ENCODE measurements at places on chromosomes 12 and 14. TPM values are rescaled to one million over a fixed set of nuclear protein-coding genes. Genes with fewer than 3 reads are reported as not detected.

DNA sequence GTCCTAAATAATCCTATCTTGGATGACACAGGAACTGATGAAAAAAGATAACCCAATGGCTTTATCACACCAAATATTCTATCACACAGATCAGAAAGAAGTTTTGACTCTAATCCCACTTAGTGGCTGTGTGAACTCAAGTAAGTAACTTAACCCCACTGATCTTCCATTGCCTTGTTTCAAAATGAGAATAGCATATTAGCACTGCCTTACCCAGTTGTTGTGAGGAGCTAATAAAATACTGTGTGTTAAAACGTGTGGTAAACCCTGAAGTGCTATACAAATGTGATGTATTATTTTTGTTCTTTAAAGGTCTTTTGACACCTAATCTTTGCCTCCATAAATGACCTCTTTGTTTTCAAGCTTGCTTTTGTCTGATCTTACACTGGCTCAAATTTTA is 60.9 kb upstream of the ARID2 start:
- DNase-seq, result no peak

GRCh38 chr14:29273513-29273912 is 506.9 kb downstream of the FOXG1 start:
- DNase-seq, result no peak

GRCh38 chr12:55072083-55072482 is 52.3 kb downstream of the NEUROD4 start:
- DNase-seq, result peak; percentile 53

DNA sequence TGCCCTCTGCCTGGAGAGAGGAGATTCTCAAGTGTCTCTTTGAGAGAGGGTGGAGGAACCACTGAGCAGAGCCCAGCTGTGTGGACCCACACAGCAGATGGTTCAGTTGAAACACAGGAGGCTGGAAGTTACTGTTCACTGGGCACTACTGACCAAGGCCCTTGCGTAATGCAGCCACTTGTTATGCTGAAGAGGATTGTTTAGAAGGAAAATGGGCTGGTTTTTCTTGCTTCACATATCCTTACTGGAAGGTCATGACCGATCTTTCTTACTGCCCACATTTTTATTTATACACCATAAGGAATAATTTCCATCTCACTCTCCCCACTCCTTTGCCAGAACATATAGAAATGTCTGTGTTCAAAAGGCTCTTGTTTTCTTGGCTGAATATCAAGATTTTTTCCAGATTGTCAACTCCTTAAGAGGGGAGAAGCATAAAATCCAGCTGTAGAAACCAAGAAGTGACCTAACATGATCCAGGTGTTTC is 375.1 kb upstream of the DDHD1 start:
- DNase-seq, result no peak

- no peak for DNase-seq
Measured at GRCh38 chr12:68411371-68411770, 79.2 kb upstream of the MDM1 start.

DNA sequence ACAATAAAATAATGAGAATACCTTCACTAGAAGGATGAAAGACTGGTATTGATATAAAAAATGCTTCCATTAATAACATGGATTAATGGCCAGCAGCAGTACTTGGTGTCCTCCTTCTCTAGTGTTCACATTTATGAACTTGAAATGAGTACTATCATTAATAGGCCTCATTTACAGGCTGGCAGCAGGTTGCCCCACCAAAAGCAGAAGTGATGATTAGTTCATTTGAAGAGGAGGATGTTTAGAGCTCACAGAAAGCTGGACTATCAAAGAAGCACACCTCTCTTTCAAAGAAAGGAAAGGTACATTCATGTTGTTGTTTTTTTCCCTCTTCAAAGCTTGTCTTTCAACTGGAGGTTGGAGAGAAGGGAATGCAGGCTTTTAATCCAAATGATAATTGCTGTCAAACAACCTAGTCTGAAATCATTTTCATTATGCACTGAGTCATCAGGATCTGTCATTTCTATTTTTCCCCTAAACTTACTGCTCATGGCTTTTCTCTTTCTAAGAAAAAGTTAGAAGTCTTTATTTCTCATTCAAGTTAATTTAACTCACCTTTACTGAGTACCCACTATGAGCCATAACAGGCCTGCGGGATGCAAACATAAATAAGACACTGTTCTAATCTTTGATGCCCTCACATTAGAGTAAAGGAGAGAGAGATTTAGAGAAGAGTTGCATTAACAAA is 157.9 kb upstream of the GRIP1 start:
- DNase-seq, result no peak

- peak; percentile 43 for DNase-seq
Measured at GRCh38 chr12:52335598-52336262, 14.5 kb upstream of the KRT83 start.

- no peak for DNase-seq
Measured at GRCh38 chr12:64730588-64730969, 28.6 kb downstream of the GNS start.

DNA sequence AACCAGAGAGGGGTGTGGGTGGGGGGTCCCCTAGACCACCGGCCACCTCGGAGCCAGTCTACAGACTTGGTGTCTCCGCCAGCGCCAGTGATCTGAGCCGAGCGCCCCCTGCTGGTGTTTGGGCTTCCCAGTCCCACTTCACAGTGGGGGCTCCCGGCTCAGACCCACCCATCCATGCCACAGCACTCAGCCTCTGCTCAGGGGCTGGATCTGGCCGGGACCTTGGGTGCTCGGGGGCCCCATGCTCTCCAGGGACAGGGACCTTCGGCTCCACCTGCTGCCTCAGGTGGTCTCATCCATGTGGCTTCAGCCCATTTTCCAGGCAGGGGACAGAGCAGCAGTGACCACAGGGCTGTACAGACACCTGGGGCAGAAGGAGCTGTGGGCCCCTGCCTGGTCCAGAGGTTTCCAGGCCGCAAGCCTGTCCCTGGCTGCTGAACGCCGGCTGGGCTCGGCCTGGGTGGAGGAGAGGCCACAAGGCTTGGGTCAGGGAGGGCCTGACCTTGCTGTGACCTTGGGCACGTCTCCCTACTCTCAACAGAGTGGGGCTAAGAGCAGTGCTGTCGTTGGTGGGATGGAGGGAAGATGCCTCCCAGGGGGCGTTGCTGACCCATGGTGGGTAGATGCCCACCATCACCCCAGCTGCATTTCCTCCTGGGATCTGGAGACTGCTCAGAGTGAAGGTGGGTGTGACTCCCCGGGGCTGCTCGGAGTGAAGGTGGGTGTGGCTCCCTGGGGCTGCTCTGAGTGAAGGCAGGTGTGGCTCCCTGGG is 86.3 kb downstream of the KIF26A start:
- no peak for DNase-seq

GRCh38 chr14:76810525-76810924 is 2.2 kb downstream of the ANGEL1 start:
- DNase-seq, result no peak

DNA sequence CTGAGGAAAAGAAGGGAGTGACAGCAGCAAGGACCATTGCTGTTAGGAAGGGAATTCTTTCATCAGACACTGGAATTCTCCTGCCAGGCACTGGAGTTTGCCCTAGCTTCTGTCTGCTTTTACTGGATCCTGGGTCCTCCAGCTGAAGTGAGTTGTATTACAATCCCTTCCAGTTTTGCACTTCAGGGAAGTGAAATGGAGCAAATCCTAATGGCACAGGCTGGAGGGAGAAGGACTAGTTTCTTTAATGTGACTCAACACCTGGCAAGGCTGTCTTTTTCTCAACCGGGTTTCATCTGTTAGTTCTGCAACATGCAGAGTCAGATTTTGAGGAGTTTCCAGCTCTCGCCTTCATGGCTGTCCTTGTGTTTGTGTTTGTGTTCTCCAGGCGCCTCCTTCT is 45.8 kb downstream of the ETV6 start:
- peak; percentile 46 for DNase-seq

GRCh38 chr12:130169256-130169655 is 7.0 kb downstream of the FZD10 start:
- no peak for DNase-seq

- peak; percentile 9 for DNase-seq
Measured at GRCh38 chr12:851913-852312, 97.6 kb downstream of the RAD52 start.

GRCh38 chr12:54680374-54680773 is 32.2 kb upstream of the DCD start:
- peak; percentile 37 for DNase-seq

DNA sequence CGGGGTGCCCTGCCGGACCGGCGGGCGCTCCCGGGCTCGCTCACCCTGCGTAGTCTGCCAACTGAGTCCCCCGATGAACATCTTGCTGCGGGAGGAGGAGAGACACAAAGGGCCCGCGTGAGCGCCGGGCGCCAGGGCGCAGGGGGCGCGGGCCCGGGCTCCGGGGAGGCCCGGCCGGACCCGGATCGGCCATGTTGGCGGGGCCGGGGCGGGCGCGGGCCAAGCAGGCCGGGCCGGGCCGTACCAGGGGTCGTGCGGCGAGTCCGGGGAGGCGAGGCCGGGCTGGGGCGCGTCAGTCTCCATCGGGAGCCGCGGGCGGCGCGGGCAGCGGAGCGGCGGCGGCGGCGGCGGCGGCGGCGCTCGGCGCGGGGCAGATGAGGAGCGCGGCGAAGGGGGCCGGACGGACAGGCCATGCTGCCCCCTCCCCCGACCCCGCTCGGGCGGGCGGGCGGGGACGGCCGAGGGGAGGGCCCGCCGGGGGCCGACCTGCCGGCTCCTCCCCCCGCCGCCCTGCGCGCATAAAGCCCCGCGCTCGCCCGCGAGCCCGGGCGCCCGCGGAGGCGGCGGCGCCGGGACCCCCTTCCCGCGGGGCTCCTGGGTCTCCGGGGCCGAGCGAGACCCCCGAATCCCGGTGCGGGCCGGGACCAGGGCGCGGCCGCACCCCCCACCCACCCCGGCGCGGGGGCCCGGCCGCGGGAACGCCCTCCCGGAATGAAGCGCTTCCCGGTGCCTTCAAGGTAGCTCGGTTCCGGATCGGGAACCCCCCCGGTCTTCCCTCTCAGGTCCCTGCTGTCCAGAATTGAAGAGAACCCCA is at the start of gene MSI1:
Gene MSI1 (minus strand): TSS at position 376 of the 814 bp plus-strand sequence. CDS start 73 bp downstream, at position 303.
- peak; percentile 60 for DNase-seq

DNA sequence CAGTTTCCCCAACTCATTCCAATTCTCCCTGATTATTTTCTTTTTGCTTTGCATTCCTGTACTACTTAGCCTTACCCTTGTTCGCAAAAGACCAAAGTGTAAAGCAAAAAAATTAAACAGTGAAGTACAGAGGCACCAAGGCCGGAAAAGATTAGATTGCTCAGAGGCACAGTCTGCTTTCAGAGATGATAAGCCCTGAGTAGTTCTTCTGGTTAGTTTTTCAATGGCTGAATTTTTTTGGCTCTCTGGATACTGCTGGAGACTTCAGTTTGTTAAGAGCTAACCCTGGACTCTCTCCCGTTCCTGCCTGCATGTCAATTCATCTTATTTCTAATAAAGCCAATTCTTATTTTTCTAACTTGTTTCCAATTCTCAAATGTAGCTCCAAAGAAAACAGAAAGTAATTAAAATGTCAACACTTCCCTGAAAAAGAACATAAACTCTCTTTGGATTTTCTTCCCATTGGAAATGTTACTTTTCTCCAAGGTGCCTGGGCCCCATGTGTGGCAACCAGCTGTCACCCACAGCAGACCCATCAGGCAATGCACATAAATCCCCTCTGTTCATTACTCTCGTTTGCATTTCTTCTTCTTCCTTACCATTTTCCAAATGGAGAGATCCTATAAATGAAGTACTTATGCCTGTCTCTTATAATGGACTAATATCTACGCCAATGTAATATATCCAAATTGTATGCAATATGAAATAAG is 142.8 kb downstream of the BTG1 start:
- DNase-seq, result no peak

- DNase-seq, result peak; percentile 79
Measured at GRCh38 chr12:127809275-127809674, 457.7 kb upstream of the TMEM132C start.

- DNase-seq, result peak; percentile 17
Measured at GRCh38 chr12:10160617-10161385, 11.1 kb downstream of the OLR1 start.

DNA sequence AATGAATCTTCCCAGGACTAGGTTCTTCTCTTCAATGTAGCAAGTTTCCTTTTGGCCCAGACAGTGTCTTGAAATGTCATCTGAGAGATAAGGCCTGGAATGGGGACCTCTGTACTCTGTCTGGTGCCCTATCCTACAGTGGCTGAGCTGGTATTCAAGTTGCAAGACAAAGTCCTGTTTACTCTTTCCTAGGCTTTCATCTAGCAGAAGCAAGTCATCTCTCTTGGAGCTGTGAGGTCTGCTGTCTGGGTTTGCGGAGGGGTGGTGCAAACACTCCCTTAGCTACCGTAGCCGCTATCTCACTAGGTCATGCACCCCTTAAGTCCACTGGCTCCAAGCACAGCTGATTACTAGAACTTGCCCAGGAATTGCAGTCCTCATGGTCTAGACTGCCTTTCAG is 149.7 kb upstream of the SLC16A7 start:
- peak; percentile 6 for DNase-seq

DNA sequence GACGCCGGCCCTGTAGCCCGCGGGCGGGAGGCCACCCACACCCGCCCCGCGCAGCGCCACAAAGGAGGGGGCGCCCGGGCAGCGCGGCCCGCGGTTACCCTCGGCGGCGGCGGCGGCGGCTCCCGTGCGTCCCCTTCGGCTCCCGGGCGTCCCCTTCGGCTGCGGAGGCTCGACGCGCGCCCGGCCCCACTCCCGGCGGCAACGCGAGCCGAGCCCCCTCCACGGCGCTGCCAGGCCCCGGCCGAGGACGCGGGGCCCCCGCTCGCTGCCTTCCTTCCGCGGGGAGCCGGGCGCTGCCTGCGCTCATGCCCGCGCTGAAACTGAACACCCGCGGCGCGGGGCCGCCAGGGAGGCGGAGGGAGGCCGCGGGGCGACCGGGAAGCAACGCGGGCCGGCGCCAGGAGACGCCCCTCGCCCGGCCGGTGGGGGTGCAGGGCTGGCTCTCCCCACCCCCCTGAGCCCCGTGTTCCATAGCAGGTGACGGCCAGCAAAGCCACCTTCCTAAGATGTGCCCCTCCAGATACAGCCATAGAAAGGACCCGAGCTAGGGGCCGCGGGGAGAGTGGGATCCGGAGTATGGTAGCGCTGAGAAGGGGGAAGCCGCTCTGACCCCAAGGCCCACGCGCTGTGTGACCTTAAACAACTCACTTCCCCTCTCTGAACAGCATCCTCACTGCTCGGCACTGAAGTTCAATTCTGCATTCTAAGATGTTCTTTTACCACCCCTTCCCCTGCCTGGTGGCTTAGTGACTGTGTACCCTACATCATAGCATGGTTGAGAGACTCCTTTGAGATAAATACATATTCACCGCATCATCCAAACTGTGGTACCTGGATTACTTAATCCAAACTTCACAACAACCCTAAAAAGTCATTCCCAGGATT is 42.8 kb downstream of the KDM2B start:
- peak; percentile 69 for DNase-seq

GRCh38 chr12:9957834-9958233 is 13.4 kb upstream of the CLEC12A start:
- no peak for DNase-seq

GRCh38 chr12:125272383-125272933 is 207.2 kb downstream of the AACS start:
- DNase-seq, result no peak

Gene ADAMTS20
- total RNA-seq, result not detected

Gene NAV3
- total RNA-seq, result 3.5 TPM

Gene PTGER2
- total RNA-seq, result 8.3 TPM

Gene AMDHD1
- not detected for total RNA-seq

Gene TMEM119
- total RNA-seq, result 16.2 TPM

Gene CCDC177
- total RNA-seq, result not detected
